NCI-H1930 (cell line): ENCODE measurements at places on chromosomes 2 and 18.

- no peak for DNase-seq
Observed at GRCh38 chr2:219887870-219888269, 260.4 kb downstream of the SLC4A3 start.

- no peak for DNase-seq
Observed at GRCh38 chr2:54047091-54047490, 68.3 kb upstream of the ACYP2 start.

GRCh38 chr2:74747411-74748080 lies 86.4 kb upstream of the HK2 start:
- no peak for DNase-seq

DNA sequence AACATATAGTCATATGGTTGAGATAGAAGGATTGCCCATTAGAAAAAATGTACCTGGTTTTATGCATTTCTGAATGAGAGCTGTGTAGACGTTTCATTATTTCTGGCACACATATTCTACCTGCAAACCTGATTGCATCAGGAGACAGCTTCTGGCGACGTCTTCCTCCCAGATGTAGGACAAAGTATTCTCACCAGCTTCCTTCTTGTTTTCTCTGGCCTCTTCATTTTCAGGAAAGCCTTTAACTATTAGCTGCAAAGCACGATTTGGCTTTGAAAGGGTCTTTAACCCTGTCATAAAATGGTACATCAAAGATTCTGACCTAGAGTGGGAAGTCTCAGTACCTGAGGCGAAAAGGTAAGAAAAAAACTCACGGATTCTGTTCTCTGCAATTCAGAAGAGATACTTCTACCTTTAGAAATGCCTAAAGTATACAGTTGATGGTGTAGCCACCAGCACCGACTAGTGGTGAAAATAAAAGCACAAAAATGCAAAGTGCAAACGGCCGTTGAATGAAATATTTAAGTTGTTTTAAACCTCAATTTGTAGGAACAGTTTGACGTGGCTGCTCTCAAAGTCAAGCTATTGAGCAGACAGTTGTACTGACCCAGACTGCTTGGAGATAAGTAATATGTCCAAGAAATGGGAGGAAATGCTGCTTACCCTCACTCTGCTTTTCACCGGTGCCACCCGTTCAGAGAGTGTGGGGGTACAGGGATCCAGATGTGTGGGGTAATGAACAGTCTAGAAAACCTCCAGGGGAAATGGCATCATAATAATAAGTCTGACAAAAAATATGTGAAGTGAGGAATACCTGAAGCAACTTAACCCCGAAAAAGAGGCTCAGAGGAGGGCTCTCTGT lies 20.2 kb downstream of the IL18RAP start:
- no peak for DNase-seq

DNA sequence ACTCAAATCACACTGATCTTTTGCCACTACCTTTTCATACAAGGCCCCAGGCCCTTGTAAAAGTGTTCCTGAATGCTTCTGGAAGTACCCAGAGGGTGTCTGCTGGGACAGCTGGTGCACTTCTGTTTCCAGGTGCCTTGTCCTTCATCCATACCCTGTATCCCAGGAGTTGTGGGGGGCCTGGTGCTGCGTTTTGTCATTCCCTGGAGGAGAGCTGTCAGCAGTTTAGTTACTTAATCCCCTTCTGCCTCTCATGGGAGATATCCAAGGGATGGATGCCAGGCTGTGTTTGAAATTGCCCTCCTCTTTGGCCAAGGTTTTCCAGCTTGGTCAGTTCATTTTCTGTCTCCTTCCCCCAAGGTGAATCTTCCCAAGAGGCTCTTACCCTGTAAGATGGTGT lies 158.3 kb downstream of the WDSUB1 start:
- no peak for DNase-seq
